ENCODE measurements at places on chromosomes 13 and 19.

GRCh38 chr13:30892966-30893365 lies 13.1 kb upstream of the MEDAG start:
- DNase-seq: no peak

GRCh38 chr19:42568006-42568405 lies 26.7 kb downstream of the CEACAM8 start:
- peak; percentile 75 for DNase-seq

- no peak for DNase-seq
Observed at GRCh38 chr19:14433554-14434501, 722 bp downstream of the PKN1 start.

- DNase-seq: no peak
Observed at GRCh38 chr19:16579381-16579780, 7.2 kb upstream of the SLC35E1 start.

DNA sequence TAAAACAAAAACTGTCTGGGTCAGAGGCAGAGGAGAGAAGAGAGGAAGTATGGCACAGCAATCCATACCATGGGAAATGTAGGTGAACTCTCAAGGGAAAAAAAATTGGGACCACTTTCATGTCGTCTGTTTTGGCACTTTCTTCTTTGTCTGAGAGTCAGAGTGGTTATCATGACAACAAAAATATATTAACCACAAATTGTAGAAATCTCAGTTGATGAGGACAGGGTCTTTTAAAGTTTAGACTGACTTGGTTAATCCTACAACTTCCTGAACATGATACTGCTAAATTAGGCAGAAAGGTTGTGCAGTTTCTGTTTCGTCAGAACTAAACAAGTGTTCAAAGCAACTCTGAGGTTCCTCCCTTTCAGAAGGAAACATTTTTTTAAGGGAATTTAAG lies 15.2 kb downstream of the KLF5 start:
- DNase-seq: no peak

GRCh38 chr13:40599747-40600146 lies 66.7 kb downstream of the FOXO1 start:
- peak; percentile 66 for DNase-seq

DNA sequence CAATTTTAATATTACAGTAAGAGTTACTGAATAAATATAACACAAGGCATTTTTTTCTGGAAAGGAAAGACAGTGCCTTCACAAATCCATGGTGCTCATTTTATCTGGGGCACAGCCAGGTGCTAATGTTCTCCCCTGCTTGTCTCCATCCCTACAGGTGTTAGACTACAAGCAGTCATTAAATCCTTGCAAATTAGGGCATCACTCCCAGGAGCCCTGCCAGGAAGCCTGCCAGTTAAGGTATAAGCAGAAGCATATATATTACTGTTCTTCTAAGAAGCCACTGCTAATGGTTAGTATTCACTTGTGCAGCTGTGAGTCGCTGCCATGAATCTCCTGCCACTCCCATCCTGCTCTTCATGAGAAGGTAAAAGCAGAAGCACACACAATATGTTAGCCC lies 149.7 kb downstream of the OXGR1 start:
- no peak for DNase-seq

DNA sequence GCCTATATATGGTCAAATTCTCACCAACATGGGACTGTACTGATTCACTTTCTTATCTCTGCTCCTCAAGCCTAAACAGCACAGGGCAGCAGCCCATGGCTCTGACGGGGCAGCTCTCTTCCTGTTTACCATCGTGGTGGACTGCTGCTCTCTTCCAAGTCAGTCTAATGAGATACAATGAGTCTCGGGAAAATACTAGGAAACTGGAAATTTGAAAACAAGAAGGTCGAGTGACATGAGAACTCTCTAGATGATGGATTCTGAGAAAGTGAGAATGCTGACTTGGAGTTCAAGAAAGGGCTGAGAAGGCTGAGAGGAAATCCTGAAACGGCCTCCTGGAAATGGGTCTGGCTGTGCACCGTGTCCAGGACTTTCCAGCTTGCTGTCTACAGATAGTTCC lies 122.8 kb upstream of the ARGLU1 start:
- no peak for DNase-seq

- no peak for DNase-seq
Observed at GRCh38 chr13:111875915-111876314, 191.0 kb upstream of the SOX1 start.

GRCh38 chr13:25846222-25846984 lies 205.4 kb downstream of the SHISA2 start:
- no peak for DNase-seq

GRCh38 chr19:7663706-7664105 lies 5.1 kb upstream of the RETN start:
- DNase-seq: no peak

- peak; percentile 51 for DNase-seq
Observed at GRCh38 chr19:8473648-8474476, 28.6 kb downstream of the PRAM1 start.

- DNase-seq: peak; percentile 53
Observed at GRCh38 chr13:21075379-21076249, 14.2 kb upstream of the LATS2 start.

DNA sequence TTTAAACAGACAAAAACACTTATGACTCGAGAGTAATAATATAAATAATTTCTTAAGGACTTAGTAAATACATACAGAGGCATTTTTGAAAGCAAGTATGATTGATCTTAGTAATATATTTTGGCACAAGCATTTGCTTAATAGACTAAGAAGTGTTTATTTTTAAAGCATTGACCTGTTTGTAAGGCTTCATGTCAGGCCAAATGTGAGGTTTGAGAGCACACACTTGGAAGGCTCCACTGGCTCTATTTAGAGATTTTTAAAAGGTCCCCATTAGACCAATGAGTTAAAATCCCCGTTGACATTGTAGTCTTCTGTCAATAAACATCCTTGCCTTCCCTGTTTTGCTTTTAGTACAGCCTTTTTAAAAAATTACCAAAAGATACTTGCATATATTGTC lies 50.4 kb downstream of the ATP8A2 start:
- no peak for DNase-seq

DNA sequence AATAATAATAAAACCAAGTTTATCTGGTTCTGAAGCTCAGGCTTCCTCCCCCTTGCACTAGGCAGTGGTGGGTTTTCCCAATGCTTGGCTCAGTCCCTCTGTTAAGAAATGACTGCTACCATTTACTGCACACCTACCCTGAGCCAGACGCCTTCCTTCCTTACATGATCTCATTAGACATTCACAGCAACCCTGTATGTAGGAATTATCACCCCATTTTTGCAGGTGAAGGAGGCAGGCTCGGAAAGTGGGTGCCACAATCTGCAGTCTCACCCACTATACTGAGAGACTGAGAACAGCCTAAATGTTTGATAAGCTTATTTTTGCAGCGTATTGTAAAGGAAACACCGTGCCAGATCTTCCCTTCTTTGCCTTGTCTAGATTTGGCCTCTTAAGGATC lies 18.3 kb upstream of the CACNG8 start:
- DNase-seq: no peak

GRCh38 chr19:48713041-48713863 lies 6.3 kb downstream of the MAMSTR start:
- DNase-seq: peak; percentile 32

DNA sequence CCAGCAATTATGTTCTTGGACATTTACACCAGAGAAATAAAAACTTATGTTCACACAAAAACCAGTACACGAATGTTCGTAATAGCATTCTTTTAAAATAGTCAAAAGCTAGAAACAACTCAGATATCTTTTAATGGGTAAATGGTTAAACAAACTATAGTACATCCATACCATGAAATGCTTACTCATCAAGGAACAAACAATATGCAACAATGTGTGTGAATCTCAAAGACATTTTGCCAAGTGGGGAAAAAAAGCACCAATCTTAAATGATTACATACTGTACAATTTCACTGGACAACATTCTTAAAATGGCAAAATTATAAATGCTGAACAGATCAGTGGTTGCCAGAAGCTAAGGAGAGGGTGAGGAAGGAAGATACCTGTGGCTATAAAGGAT lies 36.6 kb downstream of the MYCBP2 start:
- DNase-seq: no peak

GRCh38 chr19:16070366-16070990 lies 5.8 kb upstream of the TPM4 start:
- DNase-seq: peak; percentile 54

DNA sequence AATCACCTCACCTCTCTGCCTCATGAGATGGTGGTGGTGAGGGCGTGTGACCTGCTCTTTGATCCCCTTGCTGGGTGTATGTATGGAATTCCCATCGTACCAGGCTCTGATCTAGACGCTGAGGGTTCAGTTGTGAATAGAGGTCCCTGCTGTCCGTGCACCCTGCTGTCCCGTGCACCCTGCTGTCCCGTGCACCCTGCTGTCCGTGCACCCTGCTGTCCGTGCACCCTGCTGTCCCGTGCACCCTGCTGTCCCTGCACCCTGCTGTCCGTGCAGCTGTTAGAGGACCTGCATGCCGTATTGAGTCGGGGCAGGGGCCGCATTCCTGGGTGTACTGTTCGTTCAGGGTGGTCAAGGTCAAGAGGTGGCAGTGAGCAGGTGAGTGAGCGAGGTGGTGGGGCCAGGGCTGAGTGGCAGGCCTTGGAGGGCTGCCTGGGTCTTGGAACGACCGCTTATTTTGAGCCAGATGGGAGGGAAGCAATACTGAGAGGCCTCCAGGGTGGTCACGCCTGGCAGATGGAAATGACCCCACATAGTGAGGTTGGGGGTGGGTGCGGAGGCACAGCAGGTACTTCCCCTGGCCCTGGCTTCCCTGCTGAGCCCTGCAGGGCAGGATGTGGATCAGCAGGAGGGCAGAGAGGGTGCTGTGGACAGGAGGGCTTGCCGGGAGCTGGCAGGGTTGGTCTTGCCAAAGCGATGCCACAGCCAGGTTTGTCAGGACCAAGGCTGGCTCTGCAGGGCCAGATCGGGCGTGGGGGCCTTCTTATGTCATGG lies 4.6 kb upstream of the EPN1 start:
- DNase-seq: peak; percentile 21

DNA sequence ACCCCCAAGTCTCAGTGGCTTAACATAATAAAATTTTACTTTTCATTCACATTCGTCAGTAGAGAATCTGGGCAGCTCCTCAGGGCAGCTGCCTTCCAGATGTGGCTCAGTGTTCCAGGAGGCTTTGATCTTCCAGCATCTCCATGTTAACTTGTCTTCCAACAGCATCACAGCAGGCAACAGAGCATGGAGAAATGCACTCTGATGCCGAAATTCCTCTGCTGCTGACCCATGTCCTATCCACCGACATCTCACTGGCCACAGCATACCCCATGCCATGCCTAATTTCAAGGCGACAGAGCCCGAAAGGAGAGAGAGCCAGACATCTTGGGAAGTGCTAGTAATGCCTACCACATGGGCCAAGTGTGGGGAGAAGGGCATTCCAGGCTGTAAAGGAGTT lies 64.9 kb upstream of the MEDAG start:
- no peak for DNase-seq

GRCh38 chr19:19873381-19873780 lies 7.7 kb downstream of the ZNF253 start:
- DNase-seq: no peak

DNA sequence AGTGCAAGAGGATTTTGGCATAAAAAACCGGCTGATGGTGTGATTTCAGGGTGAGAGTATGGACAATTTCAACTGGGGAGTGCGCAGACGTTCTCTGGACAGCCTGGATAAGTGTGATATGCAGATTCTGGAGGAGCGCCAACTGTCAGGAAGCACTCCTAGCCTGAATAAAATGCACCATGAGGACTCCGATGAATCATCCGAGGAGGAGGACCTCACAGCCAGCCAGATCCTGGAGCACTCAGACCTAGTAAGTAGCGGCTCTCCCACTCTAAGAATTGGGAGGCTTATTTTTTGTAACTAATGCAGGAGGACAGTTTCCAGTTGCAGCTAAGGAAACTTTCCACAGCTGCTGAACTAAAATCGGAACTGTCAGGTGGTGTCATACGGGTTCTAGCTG lies 53.6 kb downstream of the ZAR1L start:
- DNase-seq: no peak

DNA sequence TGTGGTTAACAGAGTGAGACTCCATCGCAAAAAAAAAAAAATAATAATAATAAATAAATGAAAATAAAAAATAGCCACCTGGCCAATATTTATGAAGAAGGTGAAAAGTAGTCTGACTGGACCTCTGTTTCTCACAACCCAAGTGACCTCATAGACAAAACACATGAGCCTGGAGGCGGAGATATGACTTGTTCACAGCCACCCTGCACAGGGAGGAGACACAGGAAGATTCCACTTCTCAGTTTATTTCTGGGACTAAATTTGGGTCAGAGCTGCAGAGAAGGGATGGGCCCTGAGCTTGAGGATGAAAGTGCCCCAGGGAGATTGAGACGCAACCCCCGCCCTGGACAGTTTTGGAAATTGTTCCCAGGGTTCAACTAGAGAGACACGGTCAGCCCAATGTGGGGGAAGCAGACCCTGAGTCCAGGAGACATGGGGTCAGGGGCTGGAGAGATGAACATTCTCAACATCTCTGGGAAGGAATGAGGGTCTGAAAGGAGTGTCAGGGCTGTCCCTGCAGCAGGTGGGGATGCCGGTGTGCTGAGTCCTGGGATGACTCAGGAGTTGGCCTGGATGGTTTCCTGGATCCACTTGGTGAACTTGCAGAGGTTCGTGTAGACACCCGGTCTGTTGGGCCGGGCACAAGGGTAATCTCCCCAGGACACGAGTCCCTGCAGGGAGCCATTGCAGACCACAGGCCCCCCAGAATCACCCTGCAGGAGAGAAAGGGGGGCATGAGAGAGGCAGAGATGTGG lies 9.6 kb downstream of the KLK5 start:
- DNase-seq: no peak

GRCh38 chr13:41978007-41978406 lies 17.1 kb upstream of the VWA8 start:
- DNase-seq: no peak

DNA sequence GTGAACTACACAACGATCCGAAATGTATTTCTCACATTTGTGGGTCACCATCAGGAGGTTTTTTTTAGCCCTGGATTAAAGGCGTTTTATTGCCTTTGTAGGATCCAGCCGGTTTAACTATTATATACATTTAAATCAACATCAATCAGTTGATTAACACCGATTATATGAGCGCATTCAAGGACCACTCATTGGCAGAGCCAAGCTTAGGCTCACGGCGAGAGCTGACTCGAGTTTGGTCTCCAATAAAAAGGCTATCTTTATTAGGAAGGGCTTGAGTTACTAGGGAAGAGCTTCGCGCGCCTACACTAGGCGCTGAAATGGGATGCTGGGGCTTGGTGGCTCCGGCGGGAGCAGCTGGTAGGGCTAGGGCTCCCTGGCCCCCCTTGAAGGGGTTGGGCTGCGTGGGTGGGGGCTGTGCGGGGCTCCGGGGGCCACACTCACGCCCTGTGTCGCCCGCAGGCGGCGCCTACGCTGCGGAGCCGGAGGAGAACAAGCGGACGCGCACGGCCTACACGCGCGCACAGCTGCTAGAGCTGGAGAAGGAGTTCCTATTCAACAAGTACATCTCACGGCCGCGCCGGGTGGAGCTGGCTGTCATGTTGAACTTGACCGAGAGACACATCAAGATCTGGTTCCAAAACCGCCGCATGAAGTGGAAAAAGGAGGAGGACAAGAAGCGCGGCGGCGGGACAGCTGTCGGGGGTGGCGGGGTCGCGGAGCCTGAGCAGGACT lies 4.2 kb downstream of the PDX1 start:
- no peak for DNase-seq

Measured in suppressor macrophage (primary cell).